GM23248 (cell line): ENCODE measurements at places on chromosomes 6 and 20. TPM values are rescaled to one million over a fixed set of nuclear protein-coding genes. Genes with fewer than 3 reads are reported as not detected.

The EPHA7 gene
- total RNA-seq: not detected in 2 replicates

The TRIM40 gene
- not detected in 2 replicates for total RNA-seq

The PAQR8 gene
- 1.5 and 3.4 TPM in 2 replicates for total RNA-seq

The KCNQ2 gene
- not detected in 2 replicates for total RNA-seq

The OR2H2 gene
- not detected in 2 replicates for total RNA-seq

- H3K36me3 ChIP-seq: no peaks in the 10 kb centered on the region
- peaks cover 6% of the 10 kb centered on the region; the same call in 1 of the 2 replicates for H3K4me1 ChIP-seq
- DNase-seq: peak; percentile 34
- H3K27ac ChIP-seq: no peak overlapping the region
Observed at GRCh38 chr20:33076662-33077372, 2.6 kb upstream of the BPIFB4 start.

- no peak for DNase-seq
- no peaks in the 10 kb centered on the region for H3K27me3 ChIP-seq
- no peak overlapping the region for H3K27ac ChIP-seq
- H3K36me3 ChIP-seq: 0 out of 2 replicates have a peak, but pooled peaks cover 6% of the 10 kb centered on the region
Observed at GRCh38 chr6:138943089-138943625, 44.9 kb downstream of the REPS1 start.

- no peaks in the 10 kb centered on the region for H3K36me3 ChIP-seq
- no peak overlapping the region for H3K4me3 ChIP-seq
- no peaks in the 10 kb centered on the region for H3K4me1 ChIP-seq
- DNase-seq: no peak
Observed at GRCh38 chr6:10901770-10902169, 14.9 kb downstream of the SYCP2L start.

DNA sequence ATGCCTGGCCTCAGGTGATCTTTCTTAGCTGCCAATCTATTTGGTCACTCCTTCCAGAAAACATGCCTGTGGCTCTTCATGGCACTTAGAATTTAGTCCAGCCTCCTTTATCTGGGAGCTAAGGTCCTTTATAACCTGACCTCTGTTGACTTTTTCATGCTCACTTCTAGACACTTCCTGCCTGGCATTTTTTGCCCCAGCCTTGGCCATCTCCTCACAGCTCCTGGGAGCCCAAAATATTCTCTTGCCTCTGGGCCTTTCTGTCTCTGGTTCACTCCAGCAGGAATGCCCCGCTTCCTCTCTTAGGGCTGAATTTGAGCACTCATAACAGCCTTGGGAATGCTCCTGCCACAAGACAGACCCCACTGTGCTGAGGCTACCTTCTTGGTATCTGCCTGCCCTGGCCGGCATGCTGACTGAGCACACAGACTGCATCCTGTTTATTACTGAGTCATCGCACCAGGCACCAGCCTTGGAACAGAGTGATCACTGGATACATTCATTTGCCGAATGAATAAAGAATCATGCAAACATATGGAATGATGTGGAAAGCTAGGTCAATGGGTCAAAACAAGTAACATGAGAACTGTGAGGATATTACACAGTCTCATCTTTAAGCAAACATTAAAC is 5.8 kb upstream of the EEF1E1 start:
- H3K4me3 ChIP-seq: peak overlapping the region; percentile 31
- no peaks in the 10 kb centered on the region for H3K27me3 ChIP-seq
- peak; percentile 95 for DNase-seq
- H3K27ac ChIP-seq: peak overlapping the region; percentile 85
- H3K4me1 ChIP-seq: peaks cover 21% of the 10 kb centered on the region
- no peaks in the 10 kb centered on the region for H3K36me3 ChIP-seq

DNA sequence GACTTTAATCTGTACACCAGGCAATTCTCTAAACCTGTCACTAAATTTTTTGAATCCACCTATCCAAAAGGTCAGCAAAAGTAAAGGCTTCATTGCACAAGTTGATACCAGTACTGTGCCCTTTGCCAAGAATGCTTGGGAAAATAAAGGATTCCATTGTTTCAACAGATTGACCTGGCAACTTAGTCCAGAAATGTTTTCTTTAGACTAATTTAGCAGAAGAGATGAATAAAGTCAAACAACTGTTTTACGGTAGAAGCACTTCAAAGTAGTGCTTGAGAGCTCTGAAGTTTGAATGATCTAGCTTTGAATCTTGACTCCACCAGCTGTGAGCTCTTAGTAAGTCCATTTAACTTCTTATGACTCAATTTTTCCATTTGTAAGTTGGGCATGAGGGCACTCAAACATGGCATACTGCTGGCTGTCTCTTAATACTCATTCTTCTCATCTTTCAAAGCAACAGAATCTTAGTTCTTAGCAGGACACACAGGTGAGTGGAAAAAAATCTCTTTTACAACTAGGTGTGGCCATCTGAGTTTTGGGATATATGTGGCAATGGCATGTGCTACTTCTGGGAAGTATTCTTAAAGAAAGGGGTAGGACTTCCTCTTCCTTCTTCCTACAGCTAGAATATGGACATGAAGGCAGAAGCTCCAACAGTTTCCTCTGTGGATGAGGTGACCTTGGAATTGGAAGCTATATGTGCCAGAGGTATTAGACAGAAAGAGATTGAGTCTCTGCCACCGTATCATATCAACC is 55.9 kb upstream of the LOC128125822 start:
- H3K4me1 ChIP-seq: no peaks in the 10 kb centered on the region
- DNase-seq: peak; percentile 19
- H3K36me3 ChIP-seq: no peaks in the 10 kb centered on the region
- H3K4me3 ChIP-seq: no peak overlapping the region
- H3K27ac ChIP-seq: no peak overlapping the region
- H3K27me3 ChIP-seq: no peaks in the 10 kb centered on the region

- no peak overlapping the region for H3K27ac ChIP-seq
- no peak for DNase-seq
- no peak overlapping the region for H3K4me3 ChIP-seq
- no peaks in the 10 kb centered on the region for H3K36me3 ChIP-seq
- H3K27me3 ChIP-seq: no peaks in the 10 kb centered on the region
- H3K4me1 ChIP-seq: no peaks in the 10 kb centered on the region
Observed at GRCh38 chr6:64301307-64302236, 666.0 kb downstream of the PHF3 start.

DNA sequence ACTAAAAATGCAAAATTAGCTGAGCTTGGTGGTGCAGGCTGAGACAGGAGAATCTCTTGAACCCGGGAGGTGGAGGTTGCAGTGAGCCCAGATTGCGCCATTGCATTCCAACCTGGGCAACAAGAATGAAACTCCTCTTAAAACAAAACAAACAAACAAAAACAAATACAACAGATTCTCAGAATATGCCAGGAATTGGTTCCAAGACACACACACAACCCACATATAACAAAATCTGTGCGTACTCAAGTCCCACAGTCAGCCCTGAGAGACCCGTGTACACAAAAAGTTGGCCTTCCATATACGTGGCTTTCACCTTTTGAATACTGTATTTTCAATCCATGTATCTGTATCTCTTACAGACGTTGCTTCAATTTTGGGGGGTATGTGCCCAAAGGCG is 98.9 kb upstream of the MARCKS start:
- no peaks in the 10 kb centered on the region for H3K36me3 ChIP-seq
- peaks cover 7% of the 10 kb centered on the region for H3K4me1 ChIP-seq
- DNase-seq: no peak
- no peak overlapping the region for H3K4me3 ChIP-seq
- H3K27me3 ChIP-seq: no peaks in the 10 kb centered on the region

GRCh38 chr20:11714886-11715285 is 202.8 kb upstream of the BTBD3 start:
- H3K4me1 ChIP-seq: peaks cover 16% of the 10 kb centered on the region
- no peaks in the 10 kb centered on the region for H3K36me3 ChIP-seq
- peaks cover 34% of the 10 kb centered on the region for H3K27me3 ChIP-seq
- H3K4me3 ChIP-seq: no peak overlapping the region

GRCh38 chr20:61891916-61892649 is 173.6 kb downstream of the TAF4 start:
- H3K27ac ChIP-seq: no peak overlapping the region
- H3K4me3 ChIP-seq: no peak overlapping the region
- no peaks in the 10 kb centered on the region for H3K4me1 ChIP-seq
- H3K27me3 ChIP-seq: no peaks in the 10 kb centered on the region
- no peak for DNase-seq
- H3K36me3 ChIP-seq: no peaks in the 10 kb centered on the region

DNA sequence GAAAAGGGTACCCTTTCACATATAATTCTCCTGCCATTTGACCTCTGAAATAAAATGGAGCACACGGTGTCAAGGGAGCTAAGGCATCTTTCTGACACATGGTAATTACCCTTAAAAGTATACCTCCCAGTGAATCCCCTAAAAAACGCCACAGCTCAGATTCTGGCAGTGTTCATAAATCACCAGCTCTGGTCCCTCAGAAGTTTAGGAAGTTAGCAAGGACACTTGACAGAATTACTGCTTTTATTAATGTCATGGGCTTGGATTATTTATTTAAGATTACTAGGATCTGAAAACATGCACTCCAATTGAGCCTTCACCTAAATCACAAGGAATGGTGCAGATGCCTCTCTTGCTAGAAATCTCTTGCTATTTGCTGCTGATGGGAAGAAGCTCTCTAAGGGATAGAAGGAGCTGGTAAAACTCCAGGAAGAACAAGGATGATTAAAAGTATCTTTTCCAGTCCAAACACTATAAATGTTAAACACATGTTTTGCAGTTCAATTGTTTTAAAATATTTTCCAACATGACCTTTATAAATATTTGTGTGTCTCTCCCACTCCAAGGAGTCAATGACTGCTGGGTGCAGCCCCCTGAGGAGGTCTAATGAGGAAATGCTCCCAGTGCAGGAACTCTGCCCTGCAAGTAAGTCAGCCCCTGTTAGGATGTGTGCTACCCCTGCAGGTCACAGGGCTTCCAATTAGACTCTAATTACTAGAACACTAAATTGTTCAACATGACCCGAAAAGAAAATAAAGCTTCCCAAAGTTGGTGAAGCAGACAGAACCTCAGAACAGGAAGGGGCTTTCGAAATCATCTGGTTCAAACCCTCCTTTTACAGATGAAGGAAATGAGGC is 230.3 kb downstream of the TFAP2A start:
- no peaks in the 10 kb centered on the region for H3K27me3 ChIP-seq
- H3K4me3 ChIP-seq: no peak overlapping the region
- DNase-seq: no peak

DNA sequence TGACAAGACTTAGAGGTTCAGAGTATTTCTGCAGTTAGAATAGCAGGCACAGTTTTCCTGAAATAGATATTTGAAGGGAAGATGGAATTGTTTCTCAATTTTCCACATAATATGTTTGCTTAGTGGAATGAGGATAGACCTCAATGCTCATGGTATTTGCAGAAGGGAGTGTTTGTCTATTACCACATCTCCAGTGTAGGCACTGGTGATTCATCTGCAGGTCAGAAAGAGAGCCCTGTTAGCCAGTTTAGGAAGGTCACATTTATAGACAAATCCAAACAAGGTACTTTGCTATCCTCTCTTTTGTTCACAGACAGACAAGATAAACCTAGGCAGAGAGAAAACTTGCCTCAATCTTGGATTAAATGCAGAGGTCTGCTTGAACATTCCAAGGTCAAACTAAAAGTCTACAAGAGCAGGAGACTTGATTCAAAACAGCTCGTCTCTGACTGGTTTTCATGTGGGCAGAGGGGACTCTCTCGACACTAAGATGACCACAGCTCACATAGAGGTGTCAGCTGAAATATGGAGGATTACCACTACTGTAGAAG is 22.8 kb downstream of the ISM1 start:
- no peaks in the 10 kb centered on the region for H3K36me3 ChIP-seq
- H3K27ac ChIP-seq: no peak overlapping the region
- peaks cover 10% of the 10 kb centered on the region for H3K4me1 ChIP-seq
- DNase-seq: peak; percentile 70

- H3K27ac ChIP-seq: no peak overlapping the region
- no peaks in the 10 kb centered on the region for H3K36me3 ChIP-seq
- no peak overlapping the region for H3K4me3 ChIP-seq
Observed at GRCh38 chr20:33110147-33110825, 30.8 kb downstream of the BPIFB4 start.

DNA sequence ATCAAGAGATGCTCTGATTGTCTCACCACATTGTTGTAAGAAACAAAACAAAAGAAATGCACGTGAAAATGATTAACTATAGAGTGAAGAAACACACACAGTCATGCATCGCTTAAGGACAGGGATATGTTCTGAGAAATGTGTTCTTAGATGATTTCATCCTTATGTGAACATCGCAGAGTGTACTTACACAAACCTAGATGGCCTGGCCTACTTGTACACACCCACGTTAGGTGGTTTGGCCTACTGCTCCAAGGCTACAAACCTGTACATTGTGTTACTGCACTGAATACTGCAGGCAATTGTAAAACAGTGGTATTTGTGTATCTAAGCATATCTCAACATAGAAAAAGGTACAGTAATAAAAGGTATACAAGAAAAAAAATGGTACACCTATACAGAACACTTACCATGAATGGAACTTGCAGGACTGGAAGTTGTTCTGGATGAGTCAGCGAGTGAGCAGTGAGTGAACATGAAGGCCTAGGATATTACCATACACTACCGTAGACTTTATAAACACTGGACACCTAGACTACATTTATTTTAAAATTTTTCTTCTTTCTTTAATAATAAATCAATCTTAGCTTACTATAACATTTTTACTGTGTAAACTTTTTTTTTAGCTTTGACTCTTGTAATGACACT is 48.6 kb downstream of the FKBP5 start:
- H3K36me3 ChIP-seq: no peaks in the 10 kb centered on the region
- no peaks in the 10 kb centered on the region for H3K27me3 ChIP-seq
- H3K4me3 ChIP-seq: no peak overlapping the region
- H3K4me1 ChIP-seq: no peaks in the 10 kb centered on the region

DNA sequence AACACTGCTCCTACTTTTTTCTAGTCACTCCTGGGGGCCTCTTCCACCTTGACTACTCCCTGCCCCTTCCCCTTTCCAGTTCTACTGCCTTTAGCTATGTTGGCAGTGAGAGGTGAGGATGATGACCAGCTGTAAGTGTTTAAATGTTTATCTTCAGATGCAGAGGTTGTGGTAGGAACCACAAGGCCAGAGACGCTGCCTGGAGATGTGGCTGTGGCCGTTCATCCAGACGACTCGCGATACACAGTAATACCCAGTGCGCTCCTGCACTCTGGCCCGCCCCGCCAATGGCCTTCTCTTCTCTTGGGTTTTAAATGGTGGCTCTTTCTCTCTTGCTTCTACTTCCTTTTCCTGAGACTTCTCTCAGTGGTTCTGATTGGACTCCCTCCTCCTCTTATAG is 4.6 kb downstream of the VARS2 start:
- no peaks in the 10 kb centered on the region for H3K27me3 ChIP-seq
- DNase-seq: no peak
- no peaks in the 10 kb centered on the region for H3K4me1 ChIP-seq
- H3K36me3 ChIP-seq: 0 out of 2 replicates have a peak, but pooled peaks cover 3% of the 10 kb centered on the region
- H3K27ac ChIP-seq: no peak overlapping the region

DNA sequence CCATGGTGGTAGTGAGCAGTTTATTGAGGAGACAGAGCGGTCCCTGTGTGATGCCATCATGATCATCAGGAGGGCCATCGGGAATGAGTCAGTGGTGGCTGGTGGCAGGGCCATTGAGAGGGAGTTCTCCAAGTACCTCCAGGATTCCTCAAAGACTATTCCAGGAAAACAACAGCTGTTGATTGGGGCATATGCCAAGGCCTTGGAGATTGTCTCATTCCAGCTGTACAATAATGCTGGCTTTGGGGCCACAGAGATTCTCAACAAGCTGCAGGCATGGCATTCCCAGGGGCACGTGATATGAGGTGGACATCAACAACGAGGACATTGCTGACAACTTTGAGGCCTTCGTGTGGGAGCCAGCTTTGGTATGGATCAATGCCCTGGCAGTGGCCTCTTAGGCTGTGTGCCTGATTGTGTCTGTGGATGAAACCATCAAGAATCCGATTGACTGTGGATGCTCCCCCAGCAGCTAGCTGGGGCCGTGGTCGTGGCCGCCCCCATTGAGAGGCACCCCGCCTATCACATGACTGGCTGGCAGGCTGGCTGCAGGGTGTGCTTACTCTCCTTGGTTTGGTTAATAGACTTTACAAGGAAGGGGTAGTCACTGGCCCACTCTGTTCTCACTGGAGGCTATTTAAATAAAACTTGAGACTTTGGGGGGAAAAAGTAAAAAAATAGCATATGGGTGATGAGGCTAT is 16.7 kb downstream of the RAET1E start:
- no peak overlapping the region for H3K4me3 ChIP-seq
- H3K27me3 ChIP-seq: no peaks in the 10 kb centered on the region
- no peak overlapping the region for H3K27ac ChIP-seq
